ENCODE measurements at places on chromosomes 16 and 17.

DNA sequence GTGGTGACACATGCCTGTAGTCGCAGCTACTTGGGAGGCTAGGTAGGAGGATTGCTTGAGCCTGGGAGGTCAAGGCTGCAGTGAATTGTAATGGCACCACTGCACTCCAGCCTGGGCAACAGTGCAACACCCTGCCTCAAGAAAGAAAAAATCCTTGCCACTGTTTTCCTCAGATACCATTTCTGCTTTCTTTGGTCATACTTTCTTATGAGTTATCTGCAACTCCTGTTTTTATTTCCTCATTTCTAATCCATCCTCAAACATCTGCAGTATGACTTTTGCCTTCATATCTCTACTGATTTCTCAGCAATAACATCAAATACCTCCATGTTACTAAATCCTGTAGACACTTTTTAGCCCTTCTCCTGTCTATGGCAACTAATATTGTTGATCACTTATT lies 3.1 kb upstream of the AP2B1 start:
- no peak for DNase-seq

GRCh38 chr17:11885051-11885450 lies 112.2 kb downstream of the ZNF18 start:
- DNase-seq, result no peak

- DNase-seq, result no peak
These were observed 22.3 kb downstream of the PPL start for GRCh38 chr16:4914528-4915225.

DNA sequence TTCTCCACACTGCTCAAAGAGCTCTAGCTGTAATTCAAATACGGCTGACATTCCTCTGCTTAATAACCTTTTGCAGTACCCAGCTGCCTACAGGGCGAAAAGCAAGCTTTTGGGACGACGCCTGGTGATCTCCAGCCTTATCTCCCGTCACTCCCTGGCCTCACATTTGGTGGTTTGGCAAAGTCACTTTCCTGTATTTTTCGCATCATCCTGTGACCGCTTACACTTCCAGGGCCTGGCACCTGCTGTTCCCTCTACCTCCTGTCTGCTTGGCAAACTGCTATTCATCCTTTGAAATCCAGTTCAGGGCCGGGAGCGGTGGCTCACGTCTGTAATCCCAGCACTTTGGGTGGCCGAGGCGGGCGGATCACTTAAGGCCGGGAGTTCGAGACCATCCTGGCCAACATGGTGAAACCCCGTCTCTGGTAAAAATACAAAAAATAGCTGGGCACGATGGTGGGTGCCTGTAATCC lies 2.7 kb upstream of the BHLHA9 start:
- DNase-seq, result no peak

GRCh38 chr17:72617557-72617956 lies 474.9 kb downstream of the SLC39A11 start:
- no peak for DNase-seq

- no peak for DNase-seq
These were observed 267.9 kb downstream of the CPPED1 start for GRCh38 chr16:12535535-12536411.

DNA sequence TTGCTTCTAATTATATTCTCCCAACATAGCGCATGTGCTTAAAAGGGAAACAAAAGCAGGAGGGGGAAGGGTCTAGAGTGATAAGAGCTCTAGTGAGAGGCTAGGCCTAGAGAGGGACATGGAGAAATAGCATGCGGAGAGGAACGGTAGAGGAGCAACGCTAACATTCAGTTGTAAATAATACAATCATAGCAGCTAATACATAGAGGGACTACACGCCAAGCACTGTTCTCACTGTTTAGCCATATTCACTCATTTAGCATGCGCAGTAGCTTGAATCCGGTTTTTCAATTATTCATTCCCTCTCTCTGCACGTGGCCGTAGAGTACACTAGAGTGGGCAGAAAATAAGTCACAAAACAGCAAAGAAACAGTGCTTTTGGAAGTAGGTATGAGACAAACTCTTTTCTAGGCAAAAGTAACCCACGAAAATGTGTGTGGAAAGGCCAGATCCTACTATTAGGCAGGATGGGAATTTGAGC lies 1.7 kb upstream of the ALOX12 start:
- no peak for DNase-seq

DNA sequence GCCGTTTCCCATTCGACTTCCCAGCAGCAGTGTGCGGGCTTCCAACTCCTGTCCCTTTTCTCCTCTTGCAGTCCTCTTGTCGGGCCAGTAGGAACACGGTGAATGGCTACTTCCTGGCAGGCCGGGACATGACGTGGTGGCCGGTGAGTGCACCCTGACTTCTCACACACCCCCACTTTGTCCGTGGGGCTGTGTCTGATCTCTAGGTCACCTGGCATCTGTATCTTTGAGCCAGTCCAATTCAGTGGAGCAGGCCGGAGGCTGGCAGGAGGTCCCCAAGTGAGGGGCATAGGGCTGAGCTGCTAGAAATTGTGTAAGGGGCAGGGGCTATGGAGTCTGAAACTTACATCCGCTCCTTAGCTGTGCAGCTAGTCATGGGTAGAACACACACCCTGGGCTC lies 6.6 kb downstream of the SLC5A10 start:
- no peak for DNase-seq

DNA sequence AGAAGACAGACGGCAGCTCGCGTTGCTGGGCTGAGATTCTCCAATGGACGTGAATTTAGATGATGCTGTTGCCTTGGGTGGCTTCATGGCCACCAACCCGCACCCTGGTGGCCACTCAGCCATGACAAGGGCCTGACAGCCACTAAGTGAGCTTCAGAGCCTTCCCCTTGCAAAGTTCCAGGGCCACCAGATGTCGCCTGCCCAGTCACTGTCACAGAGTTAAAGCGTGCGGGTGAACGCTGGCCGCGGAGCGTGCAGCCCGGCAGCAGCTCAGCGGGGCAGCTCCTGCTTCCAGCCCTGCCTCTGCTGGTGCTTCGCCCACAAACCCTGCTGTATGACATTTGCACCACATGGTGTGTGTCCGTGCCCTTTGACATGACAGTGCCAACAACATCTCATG lies 13.3 kb upstream of the KREMEN2 start:
- DNase-seq, result no peak

- DNase-seq, result no peak
These were observed 20.2 kb downstream of the SPNS2 start for GRCh38 chr17:4518901-4519300.

- no peak for DNase-seq
These were observed 47.6 kb downstream of the CPD start for GRCh38 chr17:30426292-30426691.

DNA sequence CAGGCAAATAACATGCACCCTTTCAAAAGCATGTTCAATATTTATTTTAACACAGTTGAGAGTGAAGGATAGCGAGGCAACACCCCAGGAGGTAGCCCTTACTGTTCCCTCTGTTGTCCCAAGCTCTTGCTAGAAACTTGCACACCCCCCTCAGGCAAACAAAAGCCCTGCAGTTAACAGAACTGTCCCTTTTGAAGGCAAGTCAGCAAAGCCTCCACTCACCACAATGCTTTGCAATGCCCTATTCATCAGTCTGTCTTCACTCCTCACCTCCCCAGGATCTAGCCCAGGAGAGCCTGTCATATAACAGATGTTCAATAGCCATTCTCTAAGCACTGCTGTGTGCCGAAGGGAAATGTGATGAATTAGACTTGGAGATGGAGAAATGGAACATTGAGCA lies 3.5 kb upstream of the CNEP1R1 start:
- no peak for DNase-seq

DNA sequence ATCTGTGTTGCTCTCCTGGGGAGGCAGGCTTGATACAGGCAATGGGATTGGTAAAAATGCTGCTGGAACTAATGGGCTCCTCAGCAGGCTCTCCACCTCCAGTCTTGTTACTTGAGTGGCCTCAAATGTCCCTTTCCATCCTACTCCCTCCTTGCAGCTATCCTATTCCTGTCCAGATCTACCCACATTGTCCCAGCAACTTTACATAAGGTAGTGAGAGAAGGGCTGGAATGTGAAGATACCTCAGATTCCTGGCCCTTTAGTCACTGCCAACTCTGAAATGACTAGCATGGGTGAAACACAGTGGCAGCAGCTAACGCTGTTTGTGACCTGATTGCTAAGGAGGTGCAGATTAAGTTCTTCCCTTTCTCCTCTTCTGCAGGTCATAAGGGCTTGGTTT lies 210.1 kb upstream of the HS3ST4 start:
- no peak for DNase-seq

GRCh38 chr16:22945361-22945760 lies 131.4 kb downstream of the HS3ST2 start:
- DNase-seq, result no peak

DNA sequence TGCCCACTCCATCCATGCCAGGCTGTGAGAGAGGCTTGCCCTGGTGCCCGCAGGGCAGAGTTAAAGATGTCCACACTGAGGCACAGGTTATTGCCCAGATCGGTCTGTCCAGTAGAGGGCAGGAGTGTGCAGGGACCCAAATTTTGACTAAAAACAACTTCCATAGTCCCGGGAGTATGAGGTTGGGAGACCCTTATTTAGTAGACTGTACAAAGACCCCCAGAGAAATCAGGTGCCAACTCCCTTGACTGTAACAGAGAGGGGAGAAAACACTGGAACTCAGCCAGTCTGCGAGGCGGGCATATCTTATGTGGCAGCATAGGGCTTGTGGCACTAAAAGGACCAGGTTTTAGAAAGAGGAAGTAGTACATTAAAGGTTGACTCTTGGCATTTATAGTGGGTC lies 43.4 kb downstream of the HNF1B start:
- no peak for DNase-seq

GRCh38 chr16:77788181-77789084 lies at the start of gene VAT1L:
Gene VAT1L (plus strand): TSS chr16:77788564. CDS start chr16:77788683, 119 bp downstream.
- no peak for DNase-seq

- DNase-seq, result no peak
These were observed 392.1 kb upstream of the SALL1 start for GRCh38 chr16:51542981-51543815.

GRCh38 chr17:77281122-77281903 lies 140.5 kb downstream of the SEC14L1 start:
- no peak for DNase-seq

DNA sequence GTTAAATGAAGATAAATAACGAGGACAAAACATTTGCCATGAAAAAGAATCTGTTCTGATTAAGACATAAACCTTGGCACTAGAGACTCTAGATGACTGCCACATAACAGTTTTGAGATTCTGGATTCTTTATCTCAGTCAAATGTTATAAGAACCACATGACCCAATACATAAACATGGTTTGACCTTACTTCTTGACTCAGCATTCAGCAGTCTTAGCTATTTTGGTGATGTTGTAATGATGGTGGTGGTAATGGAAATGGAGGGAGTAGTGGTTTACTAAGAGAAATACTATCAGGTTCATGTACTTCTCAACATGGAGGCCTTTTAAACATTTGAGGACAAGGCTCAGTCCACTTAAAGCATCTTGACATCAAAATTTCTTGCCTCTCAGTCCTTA lies 925.4 kb downstream of the CDH11 start:
- DNase-seq, result no peak

DNA sequence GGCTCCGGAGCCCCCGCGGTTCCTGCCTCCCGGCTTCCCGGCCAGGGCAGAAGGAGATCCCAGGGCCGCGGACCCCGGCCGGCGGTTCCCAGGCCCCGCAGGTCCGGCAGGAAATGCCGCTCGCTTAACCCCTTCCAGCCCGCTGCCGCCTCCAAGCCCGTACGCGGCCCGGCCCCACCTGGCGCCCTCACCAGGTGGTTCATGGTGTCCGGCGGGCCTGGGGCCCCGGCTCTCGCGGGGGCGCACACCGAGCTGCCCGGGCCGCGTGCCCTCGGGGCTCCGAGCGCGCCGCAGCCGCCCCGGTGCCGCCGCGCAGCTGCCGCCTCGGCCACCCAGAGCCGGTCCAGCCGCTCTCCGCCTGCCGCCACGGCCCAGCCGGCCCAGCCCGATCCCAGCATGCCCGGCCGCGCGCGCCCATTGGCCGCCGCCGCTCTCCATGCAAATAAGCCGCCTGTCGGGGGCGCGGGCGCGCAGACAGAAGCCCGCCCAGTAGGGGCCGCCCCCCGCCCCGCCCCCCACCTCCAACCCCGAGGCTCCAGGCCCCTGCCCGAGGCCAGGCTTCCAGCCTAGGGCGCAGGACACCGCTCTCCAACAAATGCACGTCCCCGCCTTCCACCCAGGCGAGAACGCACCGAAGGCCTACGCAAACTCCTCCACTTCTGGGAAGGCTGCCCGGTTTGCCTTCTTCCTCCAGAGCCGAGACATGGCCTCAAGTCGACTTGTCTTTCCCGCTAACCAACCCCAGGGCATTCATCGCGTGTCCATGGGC lies at the start of gene BCAR1:
Gene BCAR1, minus strand, starts transcription at position 345 of the 769 bp plus-strand sequence. Its CDS starts 142 bp downstream, at position 203.
- no peak for DNase-seq

DNA sequence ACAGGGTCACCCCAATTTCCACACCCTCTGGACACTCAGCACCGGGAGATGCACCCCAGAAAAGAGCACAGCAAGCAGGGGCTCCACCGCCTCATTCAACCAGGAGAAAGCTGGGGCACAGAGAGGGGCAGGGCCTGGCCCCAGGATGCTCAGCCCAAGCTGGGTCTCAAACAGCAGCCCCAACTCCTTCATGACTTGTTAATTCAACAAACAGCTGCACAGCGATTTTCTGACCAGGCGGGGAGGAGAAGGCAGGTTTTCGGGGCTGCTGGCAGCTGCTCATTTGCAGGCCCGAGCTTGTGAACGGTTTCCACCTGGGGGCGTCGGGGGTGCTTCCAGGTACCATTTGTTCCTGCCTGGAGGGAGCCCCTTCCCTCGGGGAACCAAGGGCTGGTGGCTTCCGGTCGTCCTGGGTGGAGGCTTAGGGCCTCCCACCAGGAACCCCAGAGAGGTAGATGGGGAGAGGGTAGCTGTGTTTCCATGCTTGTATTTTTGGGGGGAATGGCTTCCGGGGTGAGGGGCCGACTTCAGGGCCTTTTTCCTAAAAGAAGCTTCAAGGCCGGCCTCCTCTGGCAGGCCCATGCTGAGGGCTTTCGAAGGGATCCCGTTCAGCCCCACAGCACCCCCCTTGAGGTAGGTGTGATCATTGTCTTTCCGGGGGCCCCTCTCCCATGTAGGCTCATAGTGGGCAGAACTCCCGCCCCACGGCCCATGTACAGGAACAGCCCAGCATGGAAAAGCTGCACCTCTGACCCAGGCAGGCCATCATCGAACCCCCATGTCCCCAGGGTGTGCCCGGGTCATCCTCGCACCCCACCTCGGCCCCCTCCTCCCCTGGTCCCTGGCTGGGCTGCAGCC lies 191.6 kb upstream of the GSE1 start:
- DNase-seq, result no peak

DNA sequence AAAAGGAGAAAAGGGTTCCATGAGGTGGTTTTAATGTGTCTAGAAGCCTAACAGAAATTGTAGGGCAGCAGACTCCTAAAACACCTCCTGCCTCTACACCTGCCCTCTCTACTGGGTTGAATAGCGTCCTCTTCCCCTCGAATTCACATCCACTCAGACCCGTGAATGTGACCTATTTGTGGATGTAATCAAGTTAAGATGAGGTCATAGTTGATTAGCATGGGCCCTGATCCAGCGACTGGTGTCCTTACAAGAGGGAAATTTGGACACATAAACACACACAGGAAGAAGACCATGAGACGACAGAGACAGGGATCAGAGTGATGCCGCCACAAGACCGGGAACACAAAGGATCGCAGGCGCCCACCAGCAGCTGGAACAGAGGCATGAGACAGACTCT lies 13.5 kb downstream of the CD300LF start:
- DNase-seq, result no peak
